ENCODE measurements at places on chromosomes 1 and 21.

GRCh38 chr21:39153373-39153772 is 29.9 kb downstream of the PSMG1 start:
- DNase-seq: no peak

- DNase-seq: no peak
Observed at GRCh38 chr1:90405726-90406125, 311.4 kb downstream of the BARHL2 start.

DNA sequence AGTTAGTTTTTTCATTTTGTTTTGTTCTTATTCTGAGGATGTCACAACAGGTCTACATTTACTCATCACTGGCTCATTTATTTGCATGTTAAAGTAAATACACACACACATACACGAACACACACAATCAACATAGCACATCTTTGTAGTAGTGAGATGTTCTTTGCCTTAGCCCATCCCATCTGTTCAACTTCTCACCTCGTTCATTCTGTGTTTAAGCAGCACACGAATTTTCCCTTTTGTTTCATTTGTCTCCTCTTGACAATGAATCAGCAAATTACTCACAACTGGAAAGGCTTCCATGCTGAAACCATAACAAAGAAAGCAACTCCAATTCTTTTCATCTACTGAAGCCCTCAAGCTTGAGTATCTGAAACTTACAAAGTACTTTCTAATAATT is 133.3 kb upstream of the CHRM3 start:
- no peak for DNase-seq

DNA sequence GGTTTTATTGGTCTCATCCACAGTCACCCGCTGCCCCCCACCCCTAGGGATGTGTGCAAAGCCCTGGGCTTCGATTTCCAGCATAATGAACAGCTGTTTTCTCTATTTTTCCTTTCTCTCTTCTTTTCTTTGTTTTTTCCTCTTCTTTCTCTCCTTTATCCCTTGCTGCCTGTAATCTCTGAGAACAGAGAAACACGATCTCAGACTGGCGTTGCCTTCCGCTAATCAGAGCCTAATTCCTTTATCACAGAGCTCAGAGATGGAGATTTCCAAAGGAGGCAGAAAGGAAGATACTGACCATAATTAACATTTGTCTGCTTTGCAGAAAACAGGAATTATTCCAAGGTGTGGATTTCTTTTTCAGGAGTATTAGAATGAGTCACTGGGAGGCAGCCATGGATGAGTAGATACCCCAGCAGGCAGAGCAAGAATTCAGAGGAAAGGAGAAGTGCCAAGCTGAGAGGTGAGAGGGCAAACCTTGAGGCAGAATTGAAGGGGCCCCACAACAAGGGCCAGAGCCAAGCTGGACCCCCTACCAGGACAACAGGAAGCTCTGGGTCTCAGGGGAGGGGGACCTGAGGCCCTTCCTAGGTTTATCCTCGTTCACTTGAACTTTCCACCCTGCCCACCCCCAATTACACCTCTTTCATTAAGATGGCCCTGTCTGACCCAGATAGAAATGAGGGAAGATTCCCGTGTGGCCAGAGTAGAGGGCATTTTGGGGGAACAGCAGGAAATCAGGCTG is 33.3 kb downstream of the MATN1 start:
- no peak for DNase-seq

DNA sequence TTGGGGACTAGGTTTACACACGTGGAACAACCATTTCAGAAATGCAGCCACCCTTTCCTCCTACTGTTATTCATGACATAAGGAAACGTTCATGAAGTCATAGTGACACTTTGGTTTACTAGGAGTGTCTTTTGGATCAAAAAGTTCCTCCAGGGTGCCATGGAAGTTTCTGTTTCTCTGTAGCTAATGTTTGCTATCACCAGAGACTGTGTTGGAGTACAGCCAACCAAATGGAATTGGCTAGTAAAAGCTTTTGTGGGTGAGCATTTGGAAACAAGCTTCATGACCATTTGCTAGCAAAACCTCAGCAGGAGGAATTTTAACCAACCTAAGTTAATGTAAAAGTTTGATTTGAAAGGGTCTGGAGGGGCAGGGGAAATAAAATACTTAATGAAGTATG is 43.9 kb upstream of the ADGRL2 start:
- DNase-seq: no peak

DNA sequence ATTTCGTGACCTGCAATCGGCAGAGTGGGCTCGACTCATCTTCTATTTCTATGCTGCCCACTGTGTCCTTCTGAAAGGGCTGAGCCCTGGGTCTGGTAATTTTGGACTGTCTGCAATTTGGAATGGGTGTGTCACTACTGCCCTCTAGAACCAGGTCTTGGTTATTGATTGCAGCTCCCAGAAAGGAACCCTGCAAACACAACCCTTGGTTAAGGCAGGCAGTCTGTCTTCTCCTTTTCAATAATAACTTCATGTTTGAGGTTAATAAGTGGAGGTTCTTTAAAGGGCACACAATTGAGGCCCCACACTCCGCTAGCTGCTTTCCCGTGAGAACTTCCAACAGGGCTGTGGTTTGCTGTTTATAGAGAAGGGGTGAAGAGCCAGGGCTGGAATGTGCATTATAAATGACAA is 79.9 kb upstream of the LYST start:
- no peak for DNase-seq

GRCh38 chr1:198935306-198935921 is 296.6 kb downstream of the PTPRC start:
- DNase-seq: no peak

- no peak for DNase-seq
Observed at GRCh38 chr1:86477256-86477655, 8.5 kb downstream of the CLCA1 start.
